ENCODE measurements at places on chromosomes 12 and 14. TPM values are rescaled to one million over a fixed set of nuclear protein-coding genes. Genes with fewer than 3 reads are reported as not detected.

- H3K4me1 ChIP-seq = no peaks in the 10 kb centered on the region
- H3K36me3 ChIP-seq = no peaks in the 10 kb centered on the region
- no peak for DNase-seq
- no peak overlapping the region for H3K27ac ChIP-seq
- H3K4me3 ChIP-seq = no peak overlapping the region
- no peaks in the 10 kb centered on the region for H3K27me3 ChIP-seq
Measured at GRCh38 chr14:25942090-25942489, 655.7 kb downstream of the NOVA1 start.

The OASL gene
- 9.7 TPM for total RNA-seq

DNA sequence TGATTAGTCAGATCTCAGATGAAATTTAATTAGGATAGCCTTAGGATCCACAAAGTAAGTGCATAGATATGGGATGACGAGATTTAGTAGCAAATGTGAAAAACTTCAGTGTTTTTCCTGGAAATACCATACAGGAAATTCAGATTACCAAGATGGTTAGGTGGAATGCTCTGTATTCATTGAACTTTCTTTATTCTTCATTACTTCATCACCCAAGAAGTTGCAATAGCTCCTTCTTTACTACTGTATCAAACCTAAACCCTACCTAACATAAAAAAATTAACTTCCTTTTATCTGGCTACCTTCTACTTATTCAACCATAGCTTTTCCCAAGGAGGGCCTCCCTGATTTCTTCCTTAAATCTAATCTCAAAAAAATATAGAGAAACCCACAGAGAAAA is 100.4 kb downstream of the TTC6 start:
- no peak for DNase-seq
- H3K27ac ChIP-seq = no peak overlapping the region
- H3K27me3 ChIP-seq = no peaks in the 10 kb centered on the region
- H3K4me3 ChIP-seq = no peak overlapping the region

The CRACR2A gene
- total RNA-seq = 37.6 TPM

Data from CD4-positive, alpha-beta memory T cell (primary cell).